Urothelium cell line (cell line): ENCODE measurements at places on chromosomes 11 and 22.

GRCh38 chr11:118596224-118597146 lies 10.9 kb upstream of the PHLDB1 start:
- DNase-seq, result no peak

DNA sequence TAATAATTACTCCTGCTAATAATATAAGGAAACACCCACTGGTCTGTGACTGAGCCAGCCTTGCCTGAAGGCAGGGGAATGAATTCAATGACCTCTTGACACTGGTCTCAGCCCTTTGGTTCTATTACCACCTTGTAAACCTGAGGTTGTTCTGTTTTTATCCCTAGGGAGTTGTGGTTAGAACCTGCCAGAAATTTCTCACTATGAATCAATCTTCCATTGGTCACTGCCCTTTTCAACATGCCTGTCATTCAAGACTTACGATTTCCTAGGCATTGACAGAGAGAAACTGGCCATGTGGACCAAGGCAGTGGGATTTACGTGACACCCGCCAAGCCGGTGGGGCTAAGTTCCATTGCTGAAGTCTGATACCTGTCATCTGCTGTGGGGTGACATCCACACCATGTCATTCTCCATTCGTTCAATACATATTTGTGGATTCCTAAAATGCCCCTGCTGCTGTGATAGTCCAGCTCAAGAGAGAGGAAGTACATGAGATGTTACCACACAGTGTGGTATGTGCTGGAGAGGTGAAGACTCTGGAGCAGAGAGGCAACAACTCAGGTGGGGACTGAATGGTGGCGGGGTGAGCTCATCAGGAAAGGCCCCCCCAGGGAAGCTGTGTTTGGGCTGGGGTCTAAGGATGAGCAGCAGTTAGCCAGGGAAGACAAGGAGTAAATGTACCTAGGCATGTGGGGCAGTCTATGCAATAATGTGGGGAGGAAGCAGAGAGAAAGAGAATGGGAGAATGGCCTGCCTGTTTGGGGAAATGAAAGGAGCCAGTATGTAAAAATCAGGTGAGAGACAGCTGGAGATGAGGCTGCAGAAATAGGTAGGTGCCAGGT lies 15.2 kb upstream of the EHF start:
- no peak for DNase-seq

DNA sequence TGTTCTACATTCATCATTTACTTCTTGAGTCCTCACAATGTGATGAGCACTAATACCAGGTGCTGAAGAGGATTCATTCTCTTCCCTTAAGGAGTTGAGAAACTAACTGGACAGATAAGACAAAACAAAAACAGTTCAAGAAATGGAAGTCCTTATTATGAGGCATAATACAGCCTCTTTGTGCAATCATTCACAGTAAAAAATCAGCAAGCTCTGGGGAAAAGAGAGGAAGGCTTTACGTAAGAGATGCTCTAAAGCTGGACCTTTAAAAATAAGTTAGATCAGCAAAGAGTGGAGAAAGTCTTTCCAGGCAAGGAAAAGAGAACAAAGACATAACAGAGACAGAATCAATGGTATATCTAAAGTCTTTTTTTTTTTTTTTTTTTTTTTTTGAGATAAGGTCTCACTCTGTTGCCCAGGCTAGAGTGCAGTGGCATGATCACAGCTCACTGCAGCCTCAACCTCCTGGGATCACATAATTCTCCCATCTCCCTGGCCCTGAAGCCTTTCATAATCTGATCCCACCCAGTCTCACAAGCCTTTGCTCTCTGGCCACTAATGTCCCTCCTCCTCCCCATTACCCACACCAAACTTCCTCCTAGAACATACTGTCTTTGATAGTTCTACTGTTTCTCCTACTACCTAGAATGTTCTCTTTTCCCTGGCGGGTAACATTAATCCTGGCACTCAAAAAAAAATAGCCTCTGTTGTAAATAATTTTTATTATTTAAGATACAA lies 40.9 kb downstream of the MRTFA start:
- DNase-seq, result no peak

DNA sequence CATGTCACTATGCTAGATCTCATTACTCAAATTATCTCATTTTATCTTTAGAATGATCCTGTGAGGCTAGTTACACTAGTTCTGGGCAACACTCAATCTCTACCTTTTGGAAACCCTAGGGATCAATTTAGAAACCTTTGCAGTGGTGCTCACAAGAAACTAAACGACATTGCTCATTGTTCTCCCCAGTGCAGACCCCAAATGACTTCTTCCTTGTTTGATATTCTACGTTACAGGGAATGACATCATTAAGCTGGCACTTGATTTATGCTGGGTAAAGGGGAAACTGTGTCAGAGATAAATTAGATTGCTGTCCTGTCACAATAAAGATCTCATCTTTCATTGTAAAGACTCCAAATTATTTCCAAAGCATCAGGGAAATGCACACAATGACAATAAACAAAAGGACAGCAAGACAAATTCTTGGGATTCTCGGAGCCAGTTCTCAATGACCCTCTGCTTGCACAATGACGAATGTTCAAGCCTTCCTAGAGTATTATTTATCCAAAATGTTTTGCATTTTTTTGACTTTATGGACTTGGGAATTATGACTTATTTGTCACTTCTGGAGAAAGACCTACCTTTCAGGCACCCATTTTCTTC lies 1121.8 kb upstream of the TENM4 start:
- no peak for DNase-seq

DNA sequence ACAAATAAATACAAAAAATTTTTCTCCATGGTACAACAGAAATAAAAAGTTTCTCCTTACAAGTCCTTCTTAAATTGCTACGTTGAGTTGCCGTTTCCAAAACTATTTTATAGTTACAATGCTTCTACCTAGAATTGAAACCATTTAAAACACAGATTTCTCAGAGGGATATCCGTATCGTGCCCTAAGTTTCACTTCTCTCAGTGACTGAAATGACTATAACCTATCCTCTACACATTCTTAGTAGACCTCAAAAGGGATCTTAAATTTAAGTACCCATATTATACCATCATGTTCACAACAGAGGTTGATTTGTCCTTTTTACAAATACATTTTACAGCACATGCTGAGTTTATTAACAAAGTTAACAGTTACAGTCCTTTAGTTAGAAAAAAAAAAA lies 44.1 kb downstream of the USP28 start:
- no peak for DNase-seq

GRCh38 chr22:35735542-35735941 lies 17.9 kb downstream of the APOL5 start:
- DNase-seq, result no peak

DNA sequence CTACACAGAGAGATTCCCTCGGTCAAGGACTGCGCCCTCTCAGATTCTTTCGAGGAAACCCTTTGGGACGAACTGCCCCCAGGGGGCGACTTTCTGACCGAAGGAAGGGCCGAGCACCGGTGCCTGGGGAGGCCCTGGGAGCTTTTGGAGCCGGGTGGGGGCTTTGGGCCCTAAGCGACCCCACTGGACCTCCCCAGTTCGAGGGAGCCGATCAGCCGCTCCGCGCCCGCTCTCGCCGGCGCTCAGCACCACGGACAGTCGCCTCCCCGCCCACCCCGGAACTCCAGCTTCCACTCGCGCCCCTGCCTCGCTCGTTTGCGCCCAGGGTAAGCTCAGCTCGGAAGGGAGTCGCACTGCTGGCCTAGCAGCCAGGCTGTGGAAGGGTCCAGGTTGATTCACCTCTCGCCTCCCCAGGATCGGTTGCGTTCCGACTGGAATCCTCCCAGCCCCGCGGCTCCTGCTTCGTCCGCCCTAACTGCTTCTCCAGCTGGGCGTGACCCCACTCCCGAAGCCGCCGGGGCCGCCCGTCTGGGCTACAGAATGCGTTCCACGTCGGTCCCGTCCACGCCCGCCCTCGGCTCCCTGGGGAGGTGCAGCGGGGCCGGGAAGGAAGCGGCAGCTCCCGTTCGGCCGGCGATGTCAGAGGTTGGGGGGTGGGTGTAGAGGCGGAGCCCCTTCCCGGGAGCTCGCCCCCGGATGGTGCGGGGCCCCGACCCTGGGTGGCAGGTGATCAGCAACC lies 428 bp downstream of the SCN3B start:
- peak; percentile 64 for DNase-seq

DNA sequence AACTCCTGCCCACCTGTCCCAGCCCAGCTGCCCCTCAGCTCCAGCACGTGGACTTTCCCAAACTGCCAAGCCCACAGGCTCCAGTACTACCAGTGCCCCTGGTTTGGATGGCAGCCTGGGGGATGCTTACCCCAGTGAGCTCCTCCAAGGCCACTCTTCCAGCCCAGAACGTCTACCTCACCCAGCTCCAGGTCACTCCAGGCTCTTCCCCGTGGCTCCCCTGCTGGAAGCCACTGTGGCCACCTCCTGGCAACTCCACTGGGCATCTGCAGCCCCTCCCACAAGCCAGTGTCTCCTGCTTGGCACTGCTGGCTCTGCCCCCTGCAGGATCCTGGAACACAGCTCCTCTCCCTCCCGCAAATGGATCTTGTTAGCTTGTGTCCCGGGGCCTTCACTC lies 29.3 kb downstream of the LMO1 start:
- peak; percentile 72 for DNase-seq

DNA sequence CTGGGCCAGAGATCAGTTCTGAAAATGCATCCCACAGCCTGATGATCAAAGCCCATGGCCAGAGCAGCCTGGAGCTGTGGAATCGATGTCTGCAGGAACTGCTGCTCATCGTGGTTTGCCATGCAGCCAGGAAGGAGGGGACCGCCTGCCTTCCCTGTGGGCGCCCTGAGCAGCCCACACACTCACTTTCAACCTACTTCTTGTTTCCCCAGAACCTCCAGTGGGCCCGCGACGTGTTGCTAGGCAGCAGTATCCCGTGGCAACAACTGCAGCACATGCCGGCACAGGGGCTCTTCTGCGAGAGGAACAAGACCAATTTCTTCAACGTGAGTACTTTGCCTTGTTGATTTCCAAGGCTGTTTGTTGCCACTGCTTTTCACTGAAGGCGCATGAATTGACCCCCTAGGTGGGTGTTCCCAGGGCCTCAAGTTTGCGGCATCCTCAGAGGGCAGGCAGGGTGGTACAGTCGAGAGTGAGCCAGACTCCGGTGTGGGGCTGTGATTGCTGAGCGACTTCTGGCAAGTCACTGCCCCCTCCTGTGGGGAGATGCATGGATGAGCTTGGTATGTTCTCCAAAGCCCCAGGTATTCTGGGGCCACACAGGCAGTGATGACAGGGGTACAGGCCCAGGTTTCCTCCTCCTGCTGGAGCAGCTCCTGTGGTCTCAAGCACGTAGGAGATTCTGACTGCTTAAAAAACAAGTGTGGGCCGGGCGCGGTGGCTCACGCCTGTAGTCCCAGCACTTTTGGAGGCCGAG lies 47.0 kb upstream of the SUSD2 start:
- no peak for DNase-seq

GRCh38 chr11:120867024-120867423 lies 156.9 kb upstream of the TBCEL start:
- no peak for DNase-seq

DNA sequence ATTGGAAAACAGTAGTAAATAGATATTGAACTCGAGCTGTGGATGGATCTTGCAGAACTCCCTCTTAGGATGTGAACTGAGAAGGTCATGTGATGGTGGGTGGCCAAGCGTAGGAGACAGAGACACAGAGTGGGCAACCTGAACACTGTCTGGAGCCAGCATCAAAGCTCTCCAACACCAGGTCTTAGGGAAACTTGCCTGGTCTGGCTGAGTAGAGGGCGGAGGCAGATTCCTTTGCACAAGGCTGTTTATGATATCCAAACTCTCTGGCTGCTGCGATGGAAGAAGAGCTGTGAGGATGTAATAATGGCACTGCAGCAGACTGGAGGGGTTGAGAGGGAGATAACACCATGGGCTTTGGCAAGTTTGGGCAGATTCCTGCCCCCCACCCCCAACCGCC lies 10.1 kb downstream of the NAV2 start:
- DNase-seq, result no peak

GRCh38 chr11:1782831-1783724 lies 19.4 kb upstream of the CTSD start:
- DNase-seq, result no peak
